A172 (cell line): ENCODE measurements at places on chromosomes 1 and 21. TPM values are rescaled to one million over a fixed set of nuclear protein-coding genes. Genes with fewer than 3 reads are reported as not detected.

Gene CHIA
- not detected in 2 replicates for total RNA-seq

Gene HFM1
- total RNA-seq: not detected in 2 replicates

Gene LAD1
- total RNA-seq: 0.67 TPM in 1 of 2 replicates, not detected in the other

Gene LMX1A
- not detected in 2 replicates for total RNA-seq

Gene LRRC8B
- total RNA-seq: 1.4 and 3.9 TPM in 2 replicates

Gene PALMD
- 0.69 and 0.88 TPM in 2 replicates for total RNA-seq

Gene CTTNBP2NL
- 9.4 and 11.2 TPM in 2 replicates for total RNA-seq

Gene AMY1A
- total RNA-seq: not detected in 2 replicates

Gene TNFRSF8
- total RNA-seq: 0.38 TPM in 1 of 2 replicates, not detected in the other

- DNase-seq: no peak
These were observed 318.8 kb upstream of the NEGR1 start for GRCh38 chr1:72601035-72601674.

GRCh38 chr1:211485480-211485857 lies 6.5 kb downstream of the RD3 start:
- no peak for DNase-seq

DNA sequence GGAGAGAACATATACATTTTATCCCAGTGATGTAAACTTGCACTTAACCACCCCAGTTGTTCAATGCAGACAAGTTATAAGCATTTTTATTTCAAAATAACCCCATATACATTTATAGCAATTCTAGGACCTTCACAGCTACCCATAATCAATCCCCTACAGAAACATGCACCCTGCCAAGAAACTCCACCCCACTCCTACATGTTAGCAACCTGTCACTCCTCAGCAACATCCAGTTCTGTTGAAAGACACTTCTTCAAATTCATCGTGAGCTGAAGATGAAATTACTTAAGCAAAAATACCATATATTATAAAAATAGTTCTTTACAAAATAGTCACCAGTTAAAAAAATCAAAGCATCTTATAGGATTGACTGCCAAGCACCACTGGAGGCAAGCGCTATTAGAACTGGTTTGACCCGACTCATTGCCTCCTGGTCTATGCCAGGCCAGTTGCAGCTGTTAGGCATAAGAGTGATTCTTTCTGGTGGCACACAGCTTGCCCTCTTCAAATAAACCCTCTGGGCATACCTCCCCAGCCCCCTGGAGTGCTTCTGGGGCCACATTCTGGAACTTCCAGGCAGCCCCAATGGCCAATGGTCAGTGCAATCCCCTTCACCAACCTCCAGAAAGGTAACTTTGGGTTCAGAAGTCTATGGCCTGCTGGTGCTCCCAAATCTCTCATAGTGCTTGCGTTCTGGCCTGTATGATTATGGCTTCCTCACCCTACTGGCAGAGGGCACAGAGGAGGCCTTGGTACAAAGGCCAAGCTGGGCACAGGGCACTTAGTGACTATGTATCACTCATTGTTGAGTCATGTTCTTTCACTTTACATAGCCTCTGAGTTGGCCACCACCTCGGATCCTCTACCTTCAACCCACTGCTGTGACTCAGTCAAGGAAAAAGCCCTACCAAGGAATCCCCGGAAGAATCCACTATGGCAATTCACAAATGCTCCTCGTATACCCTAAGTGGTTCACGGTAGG lies 72.2 kb upstream of the RALGPS2 start:
- peak; percentile 64 for DNase-seq

DNA sequence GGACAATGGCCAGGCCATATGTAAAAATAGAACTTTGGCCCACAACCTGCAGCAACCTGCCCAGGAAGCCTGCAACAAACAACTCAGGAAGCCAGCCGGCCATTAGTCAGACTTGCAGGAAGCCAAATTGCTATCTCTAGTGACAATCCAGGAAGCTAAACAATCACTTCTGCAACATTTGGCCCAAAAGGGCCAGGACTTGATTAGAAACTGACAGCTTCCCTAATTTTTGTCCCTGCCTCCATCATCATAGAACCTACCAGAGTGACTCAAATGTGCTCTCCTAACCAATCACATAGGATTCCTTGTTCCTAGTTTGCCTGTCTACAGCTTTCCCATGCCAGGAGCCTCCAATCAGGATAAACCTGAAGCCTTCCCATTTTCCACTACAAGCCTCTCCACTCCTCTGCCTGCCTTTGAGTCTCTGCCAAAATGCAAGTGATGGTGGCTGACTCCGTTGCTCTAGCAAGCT lies 639.3 kb downstream of the PTPRU start:
- DNase-seq: peak; percentile 9

DNA sequence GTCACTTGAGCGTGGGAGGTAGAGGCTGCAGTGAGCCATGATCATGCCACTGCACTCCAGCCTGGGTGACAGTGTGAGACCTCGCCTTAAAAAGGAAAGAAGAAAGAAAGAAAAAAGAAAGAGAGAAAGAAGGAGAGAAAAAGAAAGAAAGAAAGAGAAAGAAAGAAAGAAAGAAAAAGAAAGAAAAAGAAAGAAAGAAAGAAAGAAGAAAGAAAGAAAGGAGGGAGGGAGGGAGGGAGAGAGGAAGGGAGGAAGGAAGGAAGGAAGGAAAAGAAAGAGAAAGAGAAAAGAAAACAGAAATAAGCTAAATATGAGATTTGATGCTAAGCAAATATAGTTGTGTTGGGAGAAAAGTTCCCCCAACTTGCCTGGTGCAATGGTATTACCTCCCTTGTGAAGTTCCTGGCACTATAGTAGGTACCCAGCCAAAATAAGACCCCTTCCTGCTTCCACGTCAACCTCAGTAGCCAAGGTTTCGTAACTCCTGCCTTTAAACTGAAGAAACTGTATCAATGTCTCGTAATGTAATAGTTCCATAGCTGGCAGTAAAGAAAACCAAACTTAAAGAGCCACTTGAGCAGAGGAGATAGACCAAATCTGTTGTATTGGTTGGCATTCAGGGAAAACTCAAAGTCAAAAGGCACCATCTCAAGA lies 88.1 kb upstream of the HNRNPU start:
- DNase-seq: no peak

- DNase-seq: peak; percentile 30
These were observed 4.4 kb upstream of the OSBPL9 start for GRCh38 chr1:51612447-51612961.

GRCh38 chr1:6496890-6497214 lies 5.4 kb upstream of the PLEKHG5 start:
- no peak for DNase-seq

DNA sequence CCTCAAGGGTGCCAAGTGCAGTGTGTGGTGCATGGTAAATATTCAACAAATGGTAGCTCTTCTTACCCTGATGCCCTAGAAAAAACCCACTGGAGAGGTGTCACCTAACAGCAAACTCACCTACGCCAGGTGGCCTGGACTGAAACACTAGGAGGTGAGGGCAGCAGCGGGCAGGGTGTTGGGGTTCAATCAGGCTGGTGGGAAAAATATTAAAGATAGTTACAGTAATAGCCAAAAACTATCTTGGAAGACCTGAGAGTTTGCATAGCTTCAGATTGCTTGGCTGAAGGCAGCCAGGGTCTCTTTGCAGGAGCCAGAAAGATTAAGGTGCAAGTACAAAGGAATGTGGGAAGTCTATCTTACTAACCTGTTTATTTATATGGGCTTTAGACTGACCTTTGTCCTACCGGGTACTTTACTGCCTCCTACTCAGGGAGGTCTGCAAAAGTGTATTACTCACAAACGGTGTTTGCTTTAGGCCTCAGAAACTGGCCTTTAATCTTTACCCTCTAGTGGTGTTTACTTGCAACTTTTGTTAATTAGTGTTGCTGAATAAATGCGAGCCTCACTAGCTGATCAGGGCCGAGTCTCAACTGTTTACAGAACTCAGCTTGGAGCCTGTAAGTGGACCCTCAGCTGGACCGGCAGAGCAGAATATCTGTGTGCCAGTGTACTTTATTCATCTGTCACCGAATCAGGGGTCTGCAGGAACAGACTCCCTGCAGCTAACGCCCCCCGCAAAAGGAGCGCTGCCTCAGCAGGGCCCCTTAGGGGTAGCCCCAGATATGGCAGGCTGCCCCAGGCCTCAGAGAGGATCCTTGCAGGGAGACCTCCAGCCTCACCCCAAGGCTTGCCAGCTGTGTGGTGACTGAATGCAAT lies 63.9 kb downstream of the SYF2 start:
- no peak for DNase-seq

- peak; percentile 51 for DNase-seq
These were observed 18.8 kb upstream of the SRM start for GRCh38 chr1:11078631-11079030.

DNA sequence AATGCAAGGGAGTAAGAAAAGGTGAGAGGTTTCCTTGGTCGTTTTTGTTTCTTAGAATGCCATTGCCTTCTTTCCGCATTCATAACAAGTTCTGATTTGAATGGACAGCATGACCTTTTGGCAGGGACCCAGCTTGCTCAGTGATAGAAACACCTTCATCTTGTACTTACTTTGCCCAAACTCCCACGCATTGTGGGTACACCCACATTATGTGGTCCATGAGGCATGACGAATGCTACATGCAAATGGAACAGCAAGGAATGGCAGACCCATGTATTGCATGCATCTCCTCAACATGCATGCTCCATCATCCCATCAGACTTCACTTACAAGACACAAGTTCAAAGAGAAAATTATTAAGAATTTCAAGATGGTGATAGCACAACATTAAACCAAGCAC lies 102.8 kb downstream of the CDC7 start:
- no peak for DNase-seq

DNA sequence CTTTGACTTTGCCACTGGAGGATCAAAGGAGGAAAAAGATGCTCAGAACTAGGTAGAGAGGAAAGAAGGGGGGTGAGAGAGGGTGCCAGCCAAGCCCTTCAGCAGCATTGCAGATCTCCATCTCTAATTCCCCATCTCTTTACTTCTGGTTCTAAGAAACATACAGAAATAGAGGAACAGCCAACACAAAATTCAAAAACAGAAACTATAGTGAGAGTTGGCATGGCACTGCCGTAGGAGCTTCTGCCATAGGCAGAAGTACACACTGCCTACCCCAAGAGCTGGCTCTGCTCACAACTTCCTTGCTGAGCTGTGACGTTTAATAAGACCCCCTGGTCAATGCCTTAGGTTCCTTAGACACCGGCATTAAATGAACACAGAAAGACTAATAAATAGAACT lies 26.6 kb upstream of the RPF1 start:
- no peak for DNase-seq

- DNase-seq: peak; percentile 94
These were observed 35.4 kb downstream of the WNT2B start for GRCh38 chr1:112544011-112544688.

- DNase-seq: no peak
These were observed 5.7 kb upstream of the ATG4C start for GRCh38 chr1:62778208-62778607.

DNA sequence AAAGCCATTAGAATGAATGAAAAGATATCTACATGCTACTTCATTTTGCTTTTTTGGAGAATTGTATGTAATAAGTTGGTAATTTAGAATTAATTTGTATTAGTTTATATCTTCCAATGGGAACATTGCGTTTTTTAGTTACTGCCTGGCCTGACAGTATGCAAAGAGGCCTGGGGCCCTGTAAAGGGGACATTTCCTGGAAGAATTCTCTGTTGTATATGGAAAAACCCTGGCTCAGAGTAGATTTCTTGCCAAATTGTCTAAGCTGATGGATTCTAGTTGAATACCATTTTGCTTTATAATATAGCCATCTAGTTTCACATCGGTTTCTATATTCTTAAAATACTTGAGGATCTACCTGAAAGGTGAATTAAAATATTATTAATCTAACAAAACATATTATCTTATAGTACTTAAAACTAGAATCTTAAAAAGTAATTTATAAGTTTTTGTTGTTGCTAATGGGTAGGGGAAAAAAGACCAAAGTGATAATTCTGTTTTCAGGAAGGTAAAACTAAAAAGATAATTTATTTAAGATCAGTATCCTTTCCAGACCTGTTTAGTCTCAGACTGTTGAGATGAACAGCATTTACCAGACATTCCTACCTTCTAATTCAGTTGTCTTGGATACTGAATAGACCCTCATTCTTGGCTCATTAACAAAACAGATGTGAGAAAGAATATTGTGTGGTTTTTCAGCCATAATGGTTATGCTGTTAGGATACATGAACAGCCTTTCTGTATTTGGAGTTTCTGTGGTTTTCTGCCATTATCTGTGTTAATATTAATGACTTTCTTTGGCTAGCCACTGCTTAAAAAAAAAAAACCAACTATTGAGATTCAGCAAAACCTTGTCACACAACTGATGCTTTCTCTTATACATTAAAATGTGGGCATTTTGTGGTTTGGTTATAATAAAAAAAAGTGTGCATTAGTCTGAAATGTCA lies 4.8 kb downstream of the AGO3 start:
- no peak for DNase-seq

DNA sequence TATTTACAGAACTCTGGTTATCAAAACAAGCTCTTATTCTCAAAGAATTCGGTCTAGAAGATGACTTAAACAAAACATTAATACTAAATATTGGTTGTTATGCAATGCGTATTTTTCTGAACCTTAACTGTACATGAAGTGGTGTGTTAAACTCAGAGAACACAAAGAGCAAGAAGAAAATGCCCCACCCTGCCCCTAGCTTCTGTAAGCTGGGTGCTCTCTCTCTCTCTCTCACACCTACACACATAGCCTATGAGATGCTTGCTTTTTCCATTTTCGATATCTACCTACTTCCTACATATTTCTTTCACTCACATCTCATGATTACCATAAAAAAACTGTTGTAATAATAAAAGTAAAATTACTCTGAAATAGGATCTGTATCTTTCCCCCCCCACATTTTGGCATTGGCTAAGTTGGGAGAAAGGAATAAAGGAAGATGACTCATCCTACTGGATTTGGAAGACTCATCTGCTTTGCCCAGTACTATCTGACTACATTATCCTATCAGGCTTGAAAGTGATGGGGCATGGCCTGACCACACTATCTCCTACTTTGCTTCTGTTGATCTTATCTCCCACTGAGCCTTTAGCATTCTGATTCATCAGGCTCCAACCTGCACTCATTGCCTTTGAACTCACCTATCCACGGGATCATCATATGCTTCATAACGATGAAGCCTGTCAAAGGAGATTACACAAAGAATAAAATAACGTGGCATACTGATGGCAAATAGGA lies 2.9 kb downstream of the CRYZ start:
- peak; percentile 74 for DNase-seq

GRCh38 chr1:110879758-110880606 lies 7.0 kb downstream of the CD53 start:
- DNase-seq: no peak

- no peak for DNase-seq
These were observed 118.9 kb upstream of the ZC3H11B start for GRCh38 chr1:219731771-219732170.

- no peak for DNase-seq
These were observed 22.3 kb upstream of the APOBEC4 start for GRCh38 chr1:183675381-183675780.

GRCh38 chr1:151813271-151813977 lies 8.2 kb upstream of the LINGO4 start:
- no peak for DNase-seq

DNA sequence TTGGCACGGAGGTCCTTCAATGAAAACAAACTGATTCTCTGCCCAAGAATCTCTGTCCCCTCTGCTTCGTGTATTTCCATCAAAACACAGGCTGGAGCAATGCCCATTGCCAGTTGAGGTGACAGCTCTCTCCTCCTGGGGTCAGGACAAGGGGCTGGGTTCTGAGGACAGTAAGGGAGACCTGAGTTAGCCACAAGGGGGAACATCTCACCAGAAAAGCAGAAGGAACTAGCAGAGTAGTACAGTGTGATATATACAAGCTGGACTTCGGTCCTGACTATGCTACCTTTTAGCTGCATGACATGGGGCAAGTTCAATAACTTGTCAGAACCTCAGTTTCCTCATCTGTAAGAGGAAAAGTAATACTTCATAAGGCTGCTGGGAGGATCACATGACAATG lies 50.3 kb downstream of the SYT2 start:
- DNase-seq: no peak
